ENCODE measurements at places on chromosomes 4 and X.

DNA sequence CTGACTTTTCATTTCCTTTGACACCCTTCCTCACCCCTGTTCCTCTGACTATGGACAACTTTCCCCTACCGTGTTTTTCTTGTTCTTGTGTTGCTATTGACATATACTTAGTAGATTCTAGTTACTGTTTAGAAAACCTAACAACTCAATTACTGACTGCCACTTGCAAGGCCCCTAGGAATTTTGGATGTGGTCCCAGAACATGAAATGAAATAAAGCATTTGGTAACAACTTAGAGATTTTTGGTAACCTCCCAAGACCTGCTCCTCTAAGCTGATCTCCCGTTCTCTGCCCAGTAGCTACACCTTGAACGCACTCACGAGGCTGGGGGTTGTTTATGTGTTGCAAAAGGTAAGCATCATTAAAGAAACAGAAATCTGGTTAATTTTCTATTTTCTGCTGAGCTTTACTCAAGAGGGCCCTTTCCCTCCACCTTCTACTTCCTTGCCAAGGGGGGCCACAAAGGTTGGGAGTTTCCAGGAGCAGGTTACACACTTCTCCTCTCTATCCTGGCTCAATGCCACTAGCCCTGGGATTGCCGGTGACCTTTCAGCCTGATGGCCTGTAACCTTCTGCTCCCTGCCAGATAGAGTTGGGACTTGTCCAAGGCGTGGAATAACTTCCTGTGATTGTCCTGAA lies 20.5 kb downstream of the GAB3 start:
- DNase-seq = peak; percentile 35

- no peak for DNase-seq
Observed at GRCh38 chr4:144340931-144341330, 200.4 kb upstream of the GYPA start.

GRCh38 chr4:109879081-109879480 lies 31.2 kb downstream of the LRIT3 start:
- DNase-seq = no peak

DNA sequence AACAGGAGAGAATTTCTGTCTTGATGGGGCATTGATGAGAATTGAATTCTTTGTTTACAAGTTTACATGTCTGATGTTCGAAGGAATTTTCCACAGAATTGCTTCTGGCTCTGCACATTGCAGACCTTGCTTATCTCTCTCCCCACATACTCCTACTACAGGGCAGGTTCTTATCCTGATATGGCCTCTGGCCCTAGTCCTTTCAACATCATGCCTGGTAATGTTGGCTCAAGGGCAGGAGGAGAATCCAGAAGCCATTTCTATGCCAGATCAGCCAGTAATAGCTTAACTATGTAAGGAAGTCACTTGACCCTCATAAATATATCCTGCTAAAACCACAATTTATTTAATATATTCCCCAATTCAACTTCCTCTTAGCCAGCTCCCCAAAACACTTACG lies 24.3 kb upstream of the TSPAN5 start:
- DNase-seq = peak; percentile 40

GRCh38 chr4:106694232-106694631 lies 325.7 kb upstream of the GIMD1 start:
- DNase-seq = no peak

DNA sequence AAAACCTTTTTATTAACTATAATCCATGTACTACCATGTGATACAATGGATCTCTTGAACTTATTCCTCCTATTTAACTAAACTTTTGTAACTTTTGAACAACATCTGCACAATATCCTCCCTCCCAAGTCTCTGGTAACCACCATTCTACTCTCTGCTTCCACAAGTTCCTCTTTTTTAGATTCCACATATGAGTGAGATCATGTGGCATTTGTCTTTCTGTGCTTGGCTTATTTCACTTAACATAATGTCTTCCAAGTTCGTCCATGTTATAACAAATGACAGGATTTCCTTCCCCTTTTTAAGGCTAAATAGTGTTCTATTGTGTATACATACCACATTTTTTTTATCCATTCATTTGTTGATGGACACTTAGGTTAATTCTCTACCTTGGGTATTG lies 28.1 kb downstream of the DCAF8L1 start:
- no peak for DNase-seq

- DNase-seq = no peak
Observed at GRCh38 chr4:183257808-183258207, 62.3 kb downstream of the CLDN22 start.

DNA sequence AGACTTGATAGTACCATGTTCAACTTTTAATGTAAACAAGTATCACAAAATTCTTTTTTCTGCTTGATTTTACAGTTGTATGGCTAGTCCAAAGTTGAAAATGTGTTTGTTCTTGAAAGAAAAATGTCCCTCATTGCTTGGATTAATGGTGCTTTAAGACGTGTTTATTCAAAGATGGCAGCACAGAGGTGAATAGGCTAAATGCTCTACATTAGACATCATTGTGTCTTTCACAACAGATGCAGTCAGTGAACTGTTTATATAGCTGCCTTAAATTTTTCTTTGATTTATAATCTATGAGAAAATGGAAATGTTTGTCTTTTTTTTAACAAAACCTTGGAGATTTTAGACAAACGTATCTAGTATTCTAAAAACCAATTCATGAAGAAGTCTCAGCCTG lies 137.3 kb downstream of the BMPR1B start:
- no peak for DNase-seq

DNA sequence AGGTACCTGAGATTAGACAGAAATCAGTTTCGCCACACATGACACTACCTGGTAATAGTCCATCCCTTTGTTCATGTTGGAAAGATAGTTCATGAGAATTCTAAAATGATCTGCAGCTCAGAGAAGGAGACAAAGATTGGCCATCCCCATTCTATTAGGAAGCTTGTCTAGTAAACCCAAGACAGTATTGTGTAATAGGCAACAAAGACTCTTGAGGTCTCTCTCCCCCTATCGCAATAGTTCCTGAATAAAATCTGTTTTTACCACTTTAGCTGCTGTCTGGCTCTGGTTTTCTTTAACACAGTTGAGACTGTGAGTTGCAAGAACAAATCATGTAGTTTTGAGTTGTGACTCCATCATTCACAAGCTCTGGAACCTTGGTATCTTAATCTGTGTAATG lies 14.8 kb upstream of the BBS7 start:
- no peak for DNase-seq

- DNase-seq = no peak
Observed at GRCh38 chr4:163922302-163922701, 427.8 kb downstream of the TMA16 start.

GRCh38 chrX:29318012-29318411 lies 730.8 kb downstream of the IL1RAPL1 start:
- DNase-seq = no peak

DNA sequence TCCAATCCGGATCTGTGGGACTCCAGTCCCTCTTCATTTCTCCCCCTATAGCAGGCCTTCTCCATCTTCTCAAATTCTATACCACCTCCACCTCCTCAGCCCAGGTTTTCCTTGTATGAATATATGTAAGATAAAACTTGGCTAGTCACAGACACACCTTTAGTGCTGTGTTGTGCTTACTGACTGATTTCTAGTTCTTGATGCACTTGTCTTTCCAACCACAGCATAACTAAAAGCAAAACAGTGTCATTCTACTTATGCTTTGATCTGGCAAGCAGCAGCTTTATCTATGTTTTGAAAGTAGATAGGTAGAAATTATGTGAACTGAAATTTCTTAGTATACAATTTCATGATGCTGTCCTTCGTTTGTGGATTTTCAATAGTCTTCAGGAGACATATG lies 47.5 kb downstream of the CCNI start:
- DNase-seq = no peak

DNA sequence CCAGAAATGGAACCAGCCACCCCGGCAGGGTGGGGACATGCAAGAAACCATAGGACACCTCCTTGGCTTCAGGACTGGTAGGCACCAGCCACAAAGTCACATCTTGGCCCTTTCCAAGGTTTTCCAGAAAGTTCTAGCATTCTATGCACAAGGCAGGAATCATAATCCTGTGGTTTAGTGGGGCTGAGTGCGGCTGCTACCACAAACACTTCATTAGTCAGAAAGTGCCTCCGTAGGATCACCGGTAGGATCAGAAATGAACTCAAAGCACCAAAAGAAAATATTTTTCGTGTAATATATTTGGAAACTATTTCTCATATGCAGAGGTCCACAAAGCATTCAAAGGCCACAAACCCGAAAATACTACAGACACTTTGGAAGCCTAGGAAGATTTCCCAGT lies 191.7 kb downstream of the PTTG2 start:
- DNase-seq = no peak

DNA sequence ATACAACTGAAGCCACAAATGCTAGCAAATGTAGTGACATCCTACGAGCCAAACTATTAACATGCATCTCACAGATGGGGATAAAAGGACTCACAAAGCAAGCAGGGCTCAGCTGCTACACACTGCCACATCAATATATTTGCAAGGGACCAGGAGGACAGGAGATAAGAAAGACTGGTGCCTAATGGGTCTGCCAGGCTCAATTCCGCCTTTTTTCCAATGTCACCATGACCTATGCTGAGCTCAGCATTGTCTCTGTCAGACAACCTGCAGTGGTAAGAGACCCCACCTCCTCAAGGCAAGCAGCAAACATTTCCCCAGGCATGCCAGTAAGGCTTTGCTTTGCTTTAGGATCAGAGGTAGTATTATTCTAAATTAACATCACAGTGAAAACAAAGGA lies 435 bp downstream of the DCX start:
- DNase-seq = no peak

DNA sequence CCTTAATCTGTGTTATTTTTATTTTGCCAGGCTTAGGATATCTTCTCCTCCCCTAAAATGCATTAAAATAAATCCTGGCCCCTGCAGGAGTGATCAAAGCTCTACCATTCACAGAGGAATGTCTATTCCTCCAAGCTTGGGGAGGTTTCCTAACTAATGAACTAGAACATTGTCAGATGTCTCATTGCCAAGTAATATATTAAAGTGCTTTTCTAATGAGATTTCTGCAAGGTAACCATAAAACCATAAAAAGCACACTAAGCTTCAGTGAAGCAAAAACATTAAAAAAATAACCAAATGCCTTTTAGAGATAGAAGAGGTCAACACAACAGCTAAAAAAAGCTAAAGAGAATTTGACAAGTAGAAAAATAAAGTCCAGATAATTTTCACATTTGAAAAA lies 34.8 kb downstream of the IGFBP7 start:
- DNase-seq = no peak

GRCh38 chr4:26257850-26258249 lies 63.0 kb upstream of the RBPJ start:
- no peak for DNase-seq

DNA sequence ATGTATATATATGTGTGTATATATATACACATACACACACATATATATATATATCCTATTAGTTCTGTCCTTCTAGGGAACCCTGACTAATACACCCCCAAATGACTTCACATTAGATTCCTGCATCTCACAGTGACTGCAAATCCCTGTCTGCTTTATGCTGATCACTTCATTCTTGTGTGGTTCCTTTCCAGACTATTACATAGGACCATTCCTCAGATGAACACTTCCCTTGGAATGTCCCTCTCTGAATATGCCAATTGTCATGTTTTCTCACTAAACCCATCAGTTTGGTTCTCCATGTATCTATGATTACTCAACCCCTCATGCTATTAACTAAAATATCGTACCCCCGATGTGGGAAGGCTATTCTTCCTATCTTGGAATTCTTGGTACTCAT lies 605.2 kb upstream of the NR3C2 start:
- peak; percentile 20 for DNase-seq

GRCh38 chrX:133350751-133351150 lies 64.5 kb downstream of the GPC4 start:
- peak; percentile 11 for DNase-seq

DNA sequence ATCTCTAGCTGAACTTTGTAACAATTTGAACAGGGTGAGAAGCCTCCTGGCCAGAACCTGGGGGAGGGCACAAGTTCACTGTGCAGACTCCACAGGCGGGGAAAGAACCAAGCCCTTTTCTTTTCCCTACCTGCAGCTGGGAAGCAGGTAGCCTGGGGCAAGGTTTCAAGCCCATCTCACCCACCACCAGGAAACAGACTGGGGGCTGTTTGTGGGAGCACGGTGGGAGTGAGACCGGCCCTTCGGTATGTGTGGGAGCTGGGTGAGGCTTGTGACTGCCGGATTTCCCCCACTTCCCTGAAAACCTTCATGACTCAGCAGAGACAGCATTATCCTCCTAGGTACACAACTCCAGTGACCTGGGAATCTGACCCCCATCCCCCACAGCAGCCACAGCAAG lies 211.7 kb downstream of the ZNF674 start:
- no peak for DNase-seq

- DNase-seq = no peak
Observed at GRCh38 chrX:41596596-41596995, 92.2 kb upstream of the GPR34 start.

DNA sequence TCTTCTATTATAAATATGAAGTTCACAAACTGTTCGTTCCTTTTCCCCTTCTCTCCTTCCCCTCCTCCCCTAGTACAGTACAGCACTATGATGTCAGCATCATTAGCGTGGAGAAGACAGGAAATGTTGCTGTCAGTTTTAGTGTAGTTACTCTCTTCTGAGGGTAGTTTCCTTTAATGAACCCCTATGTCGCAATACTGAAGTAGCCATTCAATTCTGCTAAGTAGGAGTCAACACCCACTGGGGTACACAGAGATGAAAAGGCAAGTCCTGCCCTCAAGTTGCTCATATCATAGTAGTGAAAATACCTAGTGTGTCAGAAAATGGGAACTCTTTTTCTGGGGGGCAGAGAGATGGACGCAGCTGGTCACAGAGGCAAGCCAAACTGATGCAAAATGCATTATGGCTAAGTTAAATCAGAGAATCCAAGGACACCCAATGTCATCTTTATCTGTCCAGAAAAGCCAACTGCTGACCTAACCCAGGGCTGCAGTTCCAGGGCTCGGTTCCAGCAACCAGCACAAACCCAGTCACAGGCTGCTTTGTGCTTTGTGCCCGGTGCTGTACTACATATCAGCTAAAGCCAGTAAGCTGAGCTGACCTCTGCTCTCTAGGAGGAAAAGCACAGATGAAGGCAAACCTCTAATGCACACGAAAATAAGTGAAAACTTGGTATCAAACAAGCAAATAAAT lies 31.5 kb downstream of the GRIA3 start:
- no peak for DNase-seq

DNA sequence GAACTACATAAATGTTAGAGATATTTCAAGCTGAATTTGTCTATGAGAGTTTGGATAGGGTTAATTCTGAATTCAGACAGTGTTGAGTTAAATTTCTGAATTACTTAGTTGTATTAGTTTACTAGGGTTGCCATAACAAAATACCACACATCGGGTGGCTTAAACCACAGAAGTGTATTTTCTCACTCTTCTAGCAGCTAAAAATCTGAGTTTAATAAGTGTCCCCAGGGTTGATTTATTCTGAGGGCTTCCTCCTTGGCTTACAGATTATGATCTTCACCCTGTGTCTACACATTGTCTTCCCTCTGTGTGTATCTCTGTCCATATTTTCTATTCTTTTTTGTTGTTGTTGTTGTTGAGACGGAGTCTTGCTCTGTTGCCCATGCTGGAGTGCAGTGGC lies 318.6 kb downstream of the PACRGL start:
- DNase-seq = no peak
